ENCODE measurements at places on chromosomes 1 and 21.
A peak's percentile ranks its signal among the peaks of the same experiment; 100 is the strongest.

GRCh38 chr1:175273376-175274031 is 80.9 kb upstream of the KIAA0040 start:
- DNase-seq: no peak

DNA sequence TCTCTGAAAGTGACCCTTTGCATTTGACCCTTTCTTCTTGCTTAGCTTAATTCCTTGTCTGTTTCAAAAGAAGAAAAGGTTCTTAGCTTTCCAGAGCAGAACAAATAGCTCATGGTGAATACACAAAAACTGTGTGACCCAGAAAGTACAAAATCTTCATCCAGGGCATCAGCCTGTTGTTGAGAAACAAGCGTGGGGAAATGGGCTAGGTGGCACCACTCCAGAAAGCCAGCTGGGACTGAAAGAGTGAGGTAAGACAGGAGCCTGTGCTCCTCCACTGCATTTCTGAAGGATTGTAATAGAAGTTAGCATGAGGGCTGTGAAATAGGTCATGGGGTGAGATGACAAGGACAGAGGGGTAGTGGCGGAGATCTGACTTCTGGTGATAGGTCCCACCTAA is 45.8 kb downstream of the CYP2J2 start:
- no peak for DNase-seq

GRCh38 chr21:36255663-36256062 is 64.3 kb upstream of the MORC3 start:
- DNase-seq: no peak

DNA sequence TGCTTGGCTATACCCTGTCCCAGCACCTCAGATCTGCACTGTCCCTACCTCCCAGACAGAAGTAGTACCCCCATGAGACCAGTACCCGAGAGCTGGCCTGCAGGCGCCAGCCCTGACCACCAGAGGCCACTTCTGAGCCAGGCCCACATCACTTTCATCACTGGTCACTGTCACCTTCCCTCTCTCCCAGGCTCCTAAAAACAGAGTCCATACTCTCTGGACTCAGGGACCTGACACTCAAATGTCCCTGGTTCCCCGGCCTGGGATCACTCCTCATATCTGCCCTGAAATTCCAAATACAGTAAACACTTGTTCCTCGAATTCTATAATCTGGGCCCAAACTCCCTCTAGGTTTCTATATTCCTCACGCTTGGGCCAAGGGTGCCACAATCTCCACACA is 18.7 kb downstream of the TMEM53 start:
- DNase-seq: no peak

DNA sequence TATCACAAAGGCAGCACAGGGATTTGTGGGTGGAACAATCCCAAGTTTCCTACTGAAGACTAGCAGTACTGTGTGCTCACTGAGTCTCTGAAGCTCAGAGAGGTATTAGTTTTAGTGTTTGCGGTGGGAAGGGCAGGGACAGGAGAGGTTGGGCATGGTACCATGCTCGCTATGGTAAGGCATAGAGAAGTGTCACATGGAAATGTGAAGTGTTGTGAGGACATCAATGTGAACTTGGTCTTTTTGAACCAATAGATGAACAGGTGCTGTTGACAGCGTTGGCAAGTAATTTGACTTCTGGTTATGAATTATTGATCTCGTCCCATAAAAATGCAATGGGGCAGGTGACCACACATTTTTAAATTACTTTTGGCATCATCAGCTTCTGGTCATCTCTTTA is 55.8 kb upstream of the ADAMTS1 start:
- no peak for DNase-seq

DNA sequence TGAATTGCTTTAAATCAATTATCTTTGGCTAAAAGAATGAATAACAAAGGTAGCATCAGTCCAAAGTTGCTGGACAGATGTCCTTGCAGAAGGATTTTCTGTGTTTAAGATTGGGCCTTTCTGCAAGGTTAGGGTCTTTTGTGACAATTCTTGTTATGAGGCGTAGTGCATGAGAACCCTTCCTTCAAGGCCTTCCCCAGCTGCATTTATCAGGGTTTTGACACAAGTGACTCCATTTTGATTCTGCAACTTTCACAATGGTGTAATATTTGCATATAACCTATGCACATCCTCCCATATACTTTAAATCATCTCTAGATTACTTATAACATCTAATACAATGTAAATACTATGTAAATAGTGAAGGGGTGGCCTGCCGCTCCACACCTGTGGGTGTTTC is 1.1 kb upstream of the SETD4 start:
- no peak for DNase-seq

GRCh38 chr1:100543640-100544039 is 5.7 kb downstream of the GPR88 start:
- DNase-seq: no peak

GRCh38 chr1:154186177-154186576 is 5.7 kb downstream of the TPM3 start:
- no peak for DNase-seq

- peak; percentile 5 for DNase-seq
These were observed 6.2 kb downstream of the S100A7A start for GRCh38 chr1:153422450-153423068.

GRCh38 chr1:94542088-94542870 is 720 bp upstream of the F3 start:
- DNase-seq: no peak

DNA sequence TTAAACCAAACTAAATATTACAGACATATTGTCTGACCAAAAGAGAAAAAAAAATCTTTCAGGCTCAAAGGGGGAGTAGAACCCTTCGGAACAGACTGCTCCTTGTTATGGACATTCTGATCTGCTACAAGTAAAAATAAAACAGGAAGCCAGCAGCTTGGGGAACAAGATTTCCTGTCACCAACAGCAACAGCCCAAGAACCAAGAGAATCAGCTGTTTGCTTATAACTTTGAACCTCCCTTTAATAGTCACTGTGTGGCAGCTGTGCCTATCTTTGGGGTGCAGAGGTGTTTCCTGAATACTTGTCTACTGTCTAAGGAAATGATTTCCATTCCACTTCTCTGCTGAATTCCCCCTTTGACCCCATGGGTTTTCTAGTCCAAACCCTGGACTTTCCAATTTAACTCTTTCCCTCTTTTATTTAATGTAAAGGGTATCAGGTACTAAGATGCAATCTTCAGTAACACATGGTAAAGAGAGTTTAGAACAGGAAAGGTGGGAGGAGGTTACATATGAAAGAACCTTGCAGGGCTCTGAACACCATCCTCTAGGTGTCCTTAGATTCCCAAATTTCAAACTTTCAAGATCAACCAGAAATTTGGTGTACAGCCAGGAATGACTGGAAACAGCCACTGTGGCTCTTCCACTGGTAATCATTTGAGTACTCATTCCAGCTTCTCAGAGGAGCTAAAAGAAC is 38.6 kb downstream of the GPR3 start:
- no peak for DNase-seq

GRCh38 chr21:31872452-31873274 is at the start of gene HUNK:
TSS of gene HUNK (plus strand) at chr21:31873020. CDS start at chr21:31873675, 655 bp downstream.
- DNase-seq: no peak

DNA sequence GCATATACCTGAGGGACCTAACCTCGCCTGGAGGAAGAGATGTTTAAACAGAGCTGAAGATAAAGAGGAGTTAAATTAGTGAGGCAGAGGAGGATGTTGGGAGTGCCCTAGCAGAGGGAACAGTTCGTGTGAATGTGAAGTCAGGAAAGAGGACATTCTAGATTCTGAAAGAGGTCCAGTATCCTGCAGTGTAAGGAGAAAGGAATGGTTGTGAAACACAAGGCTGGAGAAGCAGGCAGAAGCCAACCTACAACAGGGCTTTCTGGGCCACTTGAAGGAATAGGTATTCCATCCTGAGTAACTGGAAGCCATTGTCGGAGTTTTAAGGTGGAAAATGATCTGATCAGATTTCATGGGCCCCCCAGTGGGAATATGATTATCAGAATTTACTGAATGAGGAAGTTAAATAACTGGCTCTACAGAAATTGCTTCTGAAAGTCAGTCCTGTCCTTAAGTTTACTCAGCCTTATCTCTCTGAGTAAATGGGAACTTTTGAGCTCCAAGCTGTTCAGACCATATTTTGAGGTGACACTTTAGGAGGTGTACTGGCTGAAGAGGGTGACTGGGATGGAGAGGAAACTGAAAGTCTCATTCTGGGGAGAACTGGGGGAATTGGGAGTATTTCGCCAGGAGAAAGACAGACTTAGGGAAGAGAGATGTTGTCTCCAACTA is 24.4 kb upstream of the FAAH start:
- no peak for DNase-seq

- peak; percentile 77 for DNase-seq
These were observed 42.5 kb downstream of the CNST start for GRCh38 chr1:246608616-246609376.

DNA sequence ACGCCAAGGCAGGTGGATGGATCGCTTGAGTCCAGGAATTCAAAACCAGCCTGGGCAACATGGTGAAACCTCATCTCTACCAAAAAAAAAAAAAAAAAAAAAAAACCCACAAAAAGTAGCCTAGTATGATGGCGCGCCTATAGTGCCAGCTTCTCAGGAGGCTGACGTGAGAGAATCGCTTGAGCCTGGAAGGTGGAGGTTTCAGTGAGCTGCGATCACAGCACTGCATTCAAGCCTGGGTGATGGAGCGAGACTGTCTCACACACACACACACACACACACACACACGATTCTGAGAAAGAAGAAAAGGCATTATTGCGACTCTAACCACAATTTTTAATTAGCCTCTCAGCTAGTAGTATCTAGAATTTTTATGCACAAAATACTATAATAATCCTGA is 86.5 kb downstream of the RASAL2 start:
- DNase-seq: no peak

DNA sequence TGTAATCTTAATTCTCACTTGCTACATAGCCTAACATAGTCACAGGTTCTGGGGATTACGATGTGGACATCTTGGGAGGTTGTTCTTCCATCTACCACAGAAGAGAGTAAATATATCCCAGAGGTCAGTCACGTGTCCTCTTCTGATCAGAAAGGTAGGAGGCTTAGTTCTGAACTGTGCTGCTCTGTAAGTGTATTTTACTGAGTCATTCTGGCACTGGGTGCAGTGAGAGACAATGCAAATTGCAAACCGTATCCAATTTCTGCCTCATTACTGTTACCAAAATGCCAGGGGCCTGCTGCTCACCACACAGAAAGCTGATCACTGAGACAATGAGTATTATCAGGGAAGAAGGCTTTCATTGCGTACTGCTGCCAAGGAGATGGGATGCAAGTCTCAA is 104.0 kb downstream of the GABPA start:
- no peak for DNase-seq

DNA sequence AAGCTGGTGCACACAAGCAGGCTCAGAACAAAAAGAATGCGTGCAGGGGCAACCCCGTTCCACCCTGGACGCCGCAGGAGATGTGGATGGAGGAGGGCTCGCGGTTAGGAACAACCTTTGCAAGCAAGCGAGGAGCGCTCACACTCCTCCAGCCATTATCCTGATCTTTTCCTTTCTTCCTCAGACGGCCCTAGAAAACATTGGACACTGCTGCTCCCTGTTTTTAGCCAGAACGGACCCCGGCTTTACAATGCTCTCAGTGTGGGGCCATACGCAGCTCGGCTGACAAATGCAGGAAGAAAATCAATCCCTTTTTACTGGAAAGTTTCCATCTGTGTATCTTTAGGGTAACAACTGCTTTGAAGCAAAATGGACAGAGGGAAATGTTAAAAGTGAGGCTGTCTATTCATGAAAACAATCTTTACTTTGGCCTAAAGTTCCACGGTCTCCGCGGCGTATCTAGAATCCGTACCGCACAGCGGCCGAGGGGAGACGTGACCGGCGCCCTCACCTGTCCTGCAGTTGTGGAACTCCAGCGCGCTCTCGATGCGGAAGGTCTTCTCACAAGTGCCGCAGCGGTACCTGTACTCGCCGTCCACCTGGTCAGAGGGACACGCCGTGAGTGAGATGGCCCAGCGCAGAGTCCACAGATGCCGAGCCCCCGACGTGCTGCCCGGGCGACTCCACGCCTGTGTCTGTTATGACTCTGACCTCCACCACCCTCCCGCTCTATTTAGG is 44.0 kb downstream of the PRDM15 start:
- DNase-seq: no peak

DNA sequence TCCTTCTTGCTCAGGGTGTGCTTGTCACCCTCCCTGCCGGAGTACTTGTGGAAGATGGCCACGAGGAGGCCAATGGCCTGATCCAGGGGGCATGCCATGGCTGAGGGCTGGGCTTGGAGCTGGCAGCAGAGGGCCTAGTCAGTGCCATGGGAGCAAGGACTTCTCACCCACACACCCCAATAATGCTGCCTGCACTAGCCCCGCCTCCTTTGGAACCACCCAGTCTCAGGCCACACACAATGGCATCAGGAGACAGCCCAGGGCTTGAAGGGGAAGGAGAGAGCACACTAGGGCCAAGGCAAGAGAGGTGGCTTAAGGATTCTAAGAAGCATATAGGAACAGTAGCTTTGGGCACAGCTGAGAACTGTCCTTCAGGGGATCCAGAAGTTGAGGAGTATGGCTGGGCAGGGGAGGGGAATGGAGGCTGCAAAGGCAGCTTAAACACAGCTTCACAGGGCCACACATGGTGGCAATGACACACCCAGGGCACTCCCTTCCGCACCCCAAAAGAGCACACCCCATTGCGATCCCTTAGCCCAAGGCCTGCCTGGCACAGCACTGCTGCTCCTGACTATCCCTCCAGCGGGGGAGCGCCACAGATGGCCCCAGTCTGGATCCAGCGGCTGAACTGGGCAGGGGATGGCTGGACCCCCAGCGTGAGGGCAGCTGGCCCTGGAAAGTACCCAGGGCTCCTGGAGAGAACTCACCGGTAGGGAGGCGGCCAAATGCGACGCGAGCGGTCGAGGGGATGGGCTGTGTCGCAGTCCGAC is at the start of gene S100A6:
S100A6 (minus strand) TSS at position 750 of the 770 bp plus-strand sequence; CDS start at position 98, 652 bp downstream.
- no peak for DNase-seq

DNA sequence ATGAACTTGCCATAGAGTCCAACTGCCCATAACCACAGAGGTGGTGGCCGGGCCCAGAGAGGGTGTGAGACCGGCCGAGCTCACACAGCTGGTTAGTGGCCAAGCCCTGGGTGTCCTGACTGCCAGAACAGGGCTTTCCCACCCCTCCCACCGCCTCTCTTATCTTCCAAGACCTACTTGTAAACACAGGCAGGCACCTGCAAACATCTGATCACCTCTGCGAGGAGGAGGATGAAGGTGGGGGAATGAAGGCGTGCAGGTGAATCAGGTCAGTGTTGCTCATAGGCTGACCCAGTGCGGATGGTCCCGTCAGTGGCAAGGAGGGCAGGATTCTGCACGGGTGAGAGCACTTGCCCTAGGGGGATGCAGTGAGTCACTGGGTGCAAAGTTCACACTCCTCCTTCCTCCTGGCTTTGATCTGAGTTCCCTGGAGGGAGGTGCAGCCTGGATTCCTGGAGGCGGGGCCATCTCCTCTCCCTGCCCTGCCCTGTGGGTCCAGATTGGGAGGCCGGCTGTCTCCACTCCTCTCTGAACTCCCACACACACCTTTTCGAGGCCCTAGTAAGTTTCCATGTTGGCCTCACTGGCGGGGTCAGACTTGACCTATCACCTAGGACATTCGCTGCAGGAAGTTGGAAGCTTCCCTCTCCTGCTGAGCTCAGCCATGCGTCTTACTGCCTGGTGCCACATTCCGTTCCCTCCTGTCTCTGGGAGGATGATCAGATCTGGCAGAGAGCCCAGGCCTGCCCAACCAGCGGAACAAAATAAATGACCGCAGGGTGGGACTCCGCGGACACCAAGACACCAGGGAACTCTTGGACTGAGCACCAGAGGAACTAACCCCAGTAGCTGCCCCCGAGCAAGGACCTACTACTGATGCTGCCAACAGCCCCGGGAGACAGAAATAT is 7.3 kb downstream of the UQCRHL start:
- peak; percentile 78 for DNase-seq

- peak; percentile 38 for DNase-seq
These were observed 60.3 kb downstream of the XCL1 start for GRCh38 chr1:168636642-168637111.
